ENCODE measurements at places on chromosomes 3 and 15.

DNA sequence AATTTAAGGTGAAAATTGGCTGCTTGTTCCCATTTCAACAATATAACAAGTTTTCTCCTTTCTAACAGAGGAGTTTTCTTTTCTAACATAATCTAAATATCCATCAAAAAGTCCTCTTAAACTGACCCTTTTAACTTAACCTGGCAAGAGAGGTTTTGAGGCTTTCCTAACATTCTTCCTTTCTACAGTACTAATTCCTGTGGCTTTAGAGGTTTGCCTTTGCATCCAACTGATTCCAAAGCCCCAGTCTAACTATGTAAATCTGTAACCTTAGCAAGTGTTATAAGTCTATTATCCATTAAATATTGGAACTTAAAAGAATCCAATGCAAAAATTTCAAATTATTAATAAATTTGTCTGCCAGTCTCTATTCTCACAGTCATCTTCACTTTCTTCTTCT is 134.1 kb downstream of the ISL2 start:
- no peak for DNase-seq

- peak; percentile 79 for DNase-seq
These were observed 4.2 kb upstream of the NPHP3 start for GRCh38 chr3:132726341-132726823.

DNA sequence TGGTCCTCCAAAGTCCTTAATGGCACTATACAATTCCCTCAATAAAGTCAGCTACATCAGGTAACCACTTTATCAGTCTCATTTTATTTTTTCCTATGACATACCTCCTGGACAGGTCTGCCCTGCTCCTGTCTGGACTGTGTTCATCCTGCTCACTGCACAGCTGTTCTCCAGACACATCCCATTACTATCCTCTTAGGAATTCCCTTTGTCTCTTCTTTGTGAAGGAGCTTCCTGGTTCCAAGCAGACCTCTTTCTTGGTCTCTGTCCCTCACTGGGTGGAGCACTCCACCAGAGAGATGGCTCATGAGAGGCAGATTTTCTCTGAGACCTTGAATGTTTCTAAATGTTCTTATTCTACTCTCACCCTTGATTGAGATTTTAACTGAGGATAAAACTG is 60.1 kb downstream of the KY start:
- DNase-seq = no peak

DNA sequence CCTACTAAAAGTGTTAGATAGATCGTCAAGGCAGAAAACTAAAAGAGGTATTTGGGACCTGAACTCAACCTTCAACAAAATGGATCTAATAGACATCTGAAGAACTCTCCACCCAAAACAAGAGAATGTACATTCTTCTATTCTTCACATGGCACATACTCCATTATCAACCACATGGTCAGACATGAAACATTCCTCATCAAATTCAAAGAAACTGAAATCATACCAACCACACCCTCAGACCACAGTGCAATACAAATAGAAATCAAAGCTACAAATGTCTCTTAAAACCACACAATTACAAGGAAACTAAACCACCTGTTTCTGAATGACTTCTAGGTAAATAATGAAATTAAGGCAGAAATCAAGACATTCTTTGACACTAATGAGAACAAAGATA is 984.1 kb upstream of the GBE1 start:
- no peak for DNase-seq

- DNase-seq = peak; percentile 15
These were observed at the start of gene SEMA5B for GRCh38 chr3:123027292-123028232. TSS of gene SEMA5B (minus strand) at chr3:123027763. CDS start at chr3:122961263, 66,500 bp downstream.

DNA sequence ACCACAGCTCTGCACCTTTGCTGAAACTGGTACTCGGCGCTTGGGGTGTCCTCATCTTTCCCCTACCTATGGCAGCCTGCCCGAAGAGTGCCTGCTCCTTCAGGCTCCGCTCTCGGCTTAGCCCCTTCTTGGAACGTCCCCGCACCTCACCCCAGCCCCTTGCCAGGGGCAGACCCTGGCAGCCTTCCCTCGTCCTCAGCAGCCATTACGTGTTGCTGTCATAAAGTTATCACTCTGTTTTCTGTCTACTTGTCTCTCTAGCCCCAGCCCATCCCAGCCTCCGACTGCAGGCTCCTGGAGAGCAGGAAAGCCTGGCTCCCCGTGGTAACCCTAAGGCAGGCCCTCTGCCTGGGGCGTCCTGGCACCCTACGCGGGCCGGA is 5.1 kb upstream of the BAHD1 start:
- DNase-seq = no peak

DNA sequence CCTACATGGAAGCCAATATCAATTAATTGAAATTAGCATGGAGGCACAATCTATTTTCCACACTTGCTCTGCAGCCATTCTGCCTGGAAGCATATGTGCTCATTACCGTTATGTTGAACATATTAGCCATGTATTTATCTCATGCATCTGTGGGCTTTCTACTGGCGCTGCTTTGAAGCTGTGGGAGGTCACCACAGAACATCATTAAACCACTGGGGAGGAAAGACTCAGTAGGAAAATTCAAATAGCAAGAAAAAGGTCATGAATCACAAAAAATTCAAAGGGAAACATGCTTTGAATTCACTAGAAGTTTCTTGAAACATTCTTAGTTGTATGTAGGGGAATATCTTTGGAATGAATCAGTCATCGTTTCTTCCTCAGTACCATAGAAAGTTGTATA is 652.5 kb downstream of the EDEM1 start:
- no peak for DNase-seq
